Fibroblast of skin of scalp (primary cell): ENCODE measurements at places on chromosomes 1 and 21.

GRCh38 chr1:178870944-178871343 lies at the start of gene ANGPTL1:
Gene ANGPTL1 (minus strand): TSS chr1:178871077. CDS start chr1:178865776, 5,301 bp downstream.
- peak; percentile 4 for DNase-seq

- peak; percentile 98 for DNase-seq
Observed at GRCh38 chr21:38244885-38245869, 11.6 kb upstream of the KCNJ15 start.

DNA sequence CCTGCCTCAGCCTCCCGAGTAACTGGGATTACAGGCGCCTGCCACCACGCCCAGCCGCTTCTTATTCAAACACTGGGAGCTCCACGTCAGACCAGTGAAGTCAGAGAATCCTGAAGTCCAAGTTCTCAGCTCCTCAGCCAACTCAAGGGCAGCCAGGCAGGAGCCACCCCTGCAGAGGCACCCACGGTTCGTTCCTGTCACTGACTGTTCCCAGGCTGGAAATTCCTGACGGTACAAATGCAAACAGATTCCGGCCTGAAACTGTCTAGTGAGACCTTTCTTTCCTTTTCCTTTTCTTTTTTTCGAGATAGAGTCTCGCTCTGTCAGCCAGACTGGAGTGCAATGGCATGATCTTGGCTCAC lies 11.7 kb downstream of the SLC35E2B start:
- DNase-seq = no peak

DNA sequence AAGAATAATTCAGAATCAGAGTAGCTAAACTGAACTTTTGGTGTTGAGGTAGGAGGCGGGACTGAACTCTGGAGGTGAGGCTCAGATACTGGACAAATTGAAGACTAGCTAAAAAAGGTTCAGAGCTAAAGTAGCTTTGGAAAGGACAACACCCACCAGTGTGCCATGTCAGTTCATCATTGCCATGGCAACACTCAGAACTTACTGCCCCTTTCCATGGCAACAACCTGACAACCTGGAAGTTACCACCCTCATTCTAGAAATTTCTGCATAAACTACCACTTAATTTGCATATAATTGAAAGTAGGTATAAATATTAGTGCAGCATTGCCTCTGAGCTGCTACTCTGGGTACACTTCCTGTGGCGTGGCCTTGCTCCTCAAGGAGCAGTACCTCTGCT lies 30.3 kb upstream of the POGK start:
- no peak for DNase-seq
